ENCODE measurements at places on chromosomes 7 and 10.
A peak's percentile ranks its signal among the peaks of the same experiment; 100 is the strongest.

DNA sequence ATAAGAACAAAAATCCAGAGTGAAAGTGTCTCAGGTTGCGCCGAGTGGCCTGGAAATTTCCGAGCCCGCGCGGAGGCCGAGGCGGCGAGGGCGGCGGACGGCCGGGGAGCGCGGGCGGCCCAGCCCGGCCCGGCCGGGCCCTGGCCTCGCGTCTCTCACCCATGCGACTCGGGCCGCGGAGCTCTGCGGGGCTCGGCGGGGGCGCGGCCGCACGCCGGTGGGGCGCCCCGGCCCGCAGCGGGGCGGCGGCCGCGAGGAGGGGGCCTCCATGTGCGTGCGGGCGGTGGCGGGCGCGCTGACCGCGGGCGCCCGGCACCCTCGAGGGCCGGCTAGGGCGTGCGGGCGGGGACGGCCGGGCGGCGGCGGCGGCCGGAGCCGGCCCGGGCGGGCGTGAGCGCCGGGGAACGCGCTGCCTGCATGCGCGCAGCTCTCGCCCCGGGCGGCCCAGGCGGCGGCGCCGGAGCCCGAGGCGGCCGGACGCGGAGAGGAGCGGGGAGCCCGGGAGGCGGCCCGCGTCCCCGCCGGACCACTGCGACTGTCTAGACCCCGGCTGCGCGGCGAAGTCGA, 302 bp upstream of the EN2 start:
- peak overlapping the region; percentile 41 for H3K4me3 ChIP-seq
- no peak overlapping the region for H3K27ac ChIP-seq
- H3K36me3 ChIP-seq = no peaks in the 10 kb centered on the region
- H3K4me1 ChIP-seq = peaks cover 22% of the 10 kb centered on the region
- H3K27me3 ChIP-seq = peaks cover 72% of the 10 kb centered on the region

- DNase-seq = no peak
- H3K27ac ChIP-seq = no peak overlapping the region
- peak overlapping the region; percentile 3 for H3K4me3 ChIP-seq
Measured at GRCh38 chr7:142496545-142496991, 238.7 kb upstream of the PRSS58 start.

GRCh38 chr7:20365486-20365885, 34.8 kb downstream of the ITGB8 start:
- no peak overlapping the region for H3K4me3 ChIP-seq
- no peak for DNase-seq
- no peaks in the 10 kb centered on the region for H3K4me1 ChIP-seq
- no peaks in the 10 kb centered on the region for H3K36me3 ChIP-seq
- no peaks in the 10 kb centered on the region for H3K27me3 ChIP-seq
- H3K27ac ChIP-seq = no peak overlapping the region

DNA sequence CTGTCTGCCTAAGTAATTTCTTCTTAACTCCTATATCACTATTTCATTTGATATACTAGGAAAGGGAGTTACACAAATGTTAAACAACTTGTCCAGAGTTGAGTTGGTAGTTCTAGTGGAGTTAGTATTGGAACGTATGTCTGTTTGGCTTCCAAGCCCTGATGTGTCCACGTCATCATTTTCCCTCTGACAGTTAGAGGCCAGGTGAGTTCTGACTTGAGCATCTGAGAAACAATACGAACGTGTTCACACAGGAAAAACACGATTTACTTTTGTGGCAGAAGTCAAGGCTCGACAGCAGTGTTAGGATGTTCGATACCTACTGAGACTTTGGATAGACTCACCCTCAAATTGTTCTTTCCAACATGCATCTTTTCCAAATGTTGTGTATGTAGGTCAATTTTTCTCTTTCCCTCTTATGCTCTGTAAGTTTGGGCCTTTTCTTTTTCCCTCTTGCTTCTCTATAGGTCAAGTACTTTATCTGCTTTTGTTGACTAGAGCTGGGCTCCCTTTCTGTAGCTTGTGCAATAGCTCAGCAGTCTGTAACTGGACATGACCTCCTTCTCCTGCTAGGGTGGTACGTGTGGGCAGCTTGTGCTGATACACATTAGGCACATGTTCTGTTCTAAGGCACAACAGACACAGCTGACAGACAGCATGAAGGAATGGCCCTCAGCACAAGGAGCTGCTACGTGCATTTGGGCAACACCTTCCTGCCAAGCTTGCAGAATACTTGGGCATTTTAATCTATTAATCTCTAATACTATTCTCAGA, 222.9 kb downstream of the PTEN start:
- H3K27ac ChIP-seq = no peak overlapping the region
- no peak for DNase-seq
- no peaks in the 10 kb centered on the region for H3K36me3 ChIP-seq
- no peaks in the 10 kb centered on the region for H3K27me3 ChIP-seq
- no peak overlapping the region for H3K4me3 ChIP-seq

DNA sequence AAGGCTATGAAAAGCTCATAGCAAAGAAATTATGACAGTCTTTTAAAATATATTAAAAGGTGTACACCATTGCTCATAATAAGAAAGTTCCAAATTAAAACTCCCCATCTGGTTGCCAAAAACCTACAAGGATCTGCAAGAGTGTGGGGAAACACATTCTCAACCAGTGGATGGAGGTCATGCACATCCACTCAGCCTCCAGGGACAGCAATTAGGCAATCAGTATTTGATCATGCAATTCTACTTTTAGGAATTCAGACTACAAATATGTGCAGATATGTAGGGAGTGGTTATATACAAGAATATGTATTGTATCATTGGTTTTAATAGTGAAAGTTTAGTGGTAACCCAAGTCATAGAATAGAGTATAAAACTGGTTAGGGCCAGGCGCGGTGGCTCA, 157.8 kb downstream of the FGFR2 start:
- no peak for DNase-seq
- no peaks in the 10 kb centered on the region for H3K27me3 ChIP-seq
- no peak overlapping the region for H3K27ac ChIP-seq
- no peak overlapping the region for H3K4me3 ChIP-seq
- H3K4me1 ChIP-seq = no peaks in the 10 kb centered on the region
- H3K36me3 ChIP-seq = no peaks in the 10 kb centered on the region

- H3K4me1 ChIP-seq = no peaks in the 10 kb centered on the region
- no peak overlapping the region for H3K27ac ChIP-seq
- H3K27me3 ChIP-seq = no peaks in the 10 kb centered on the region
- H3K4me3 ChIP-seq = no peak overlapping the region
- no peaks in the 10 kb centered on the region for H3K36me3 ChIP-seq
- no peak for DNase-seq
Measured at GRCh38 chr7:133530682-133531081, 277.8 kb downstream of the EXOC4 start.

GRCh38 chr10:20277820-20278219, 461.6 kb downstream of the PLXDC2 start:
- DNase-seq = no peak
- H3K36me3 ChIP-seq = no peaks in the 10 kb centered on the region
- H3K4me3 ChIP-seq = no peak overlapping the region

GRCh38 chr10:88624840-88625239, 38.3 kb downstream of the LIPJ start:
- no peak for DNase-seq
- no peak overlapping the region for H3K4me3 ChIP-seq
- no peak overlapping the region for H3K27ac ChIP-seq

DNA sequence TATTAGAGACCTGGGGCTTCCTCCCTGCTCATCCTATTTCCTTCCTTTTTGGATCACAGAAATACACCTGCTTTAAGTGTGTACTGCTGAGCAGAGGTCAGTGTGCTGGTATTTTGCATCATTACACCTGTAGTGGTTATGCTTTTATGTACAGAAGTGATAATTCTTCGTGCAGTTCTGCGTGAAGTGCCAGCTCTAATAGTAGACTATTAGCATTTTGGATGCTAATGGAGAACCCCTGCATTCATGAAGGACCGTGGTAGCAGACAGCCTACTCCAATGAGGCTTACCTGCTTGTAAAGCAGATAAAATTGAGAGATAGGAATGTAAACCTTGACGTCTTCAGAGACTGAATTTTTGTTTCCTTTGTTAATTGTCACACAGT, 114.3 kb downstream of the CDK14 start:
- no peak for DNase-seq
- H3K27me3 ChIP-seq = no peaks in the 10 kb centered on the region
- no peak overlapping the region for H3K4me3 ChIP-seq
- H3K4me1 ChIP-seq = no peaks in the 10 kb centered on the region

Measured in CD4-positive, alpha-beta T cell (primary cell).